ENCODE measurements at places on chromosomes 13 and 19.
A peak's percentile ranks its signal among the peaks of the same experiment; 100 is the strongest.

DNA sequence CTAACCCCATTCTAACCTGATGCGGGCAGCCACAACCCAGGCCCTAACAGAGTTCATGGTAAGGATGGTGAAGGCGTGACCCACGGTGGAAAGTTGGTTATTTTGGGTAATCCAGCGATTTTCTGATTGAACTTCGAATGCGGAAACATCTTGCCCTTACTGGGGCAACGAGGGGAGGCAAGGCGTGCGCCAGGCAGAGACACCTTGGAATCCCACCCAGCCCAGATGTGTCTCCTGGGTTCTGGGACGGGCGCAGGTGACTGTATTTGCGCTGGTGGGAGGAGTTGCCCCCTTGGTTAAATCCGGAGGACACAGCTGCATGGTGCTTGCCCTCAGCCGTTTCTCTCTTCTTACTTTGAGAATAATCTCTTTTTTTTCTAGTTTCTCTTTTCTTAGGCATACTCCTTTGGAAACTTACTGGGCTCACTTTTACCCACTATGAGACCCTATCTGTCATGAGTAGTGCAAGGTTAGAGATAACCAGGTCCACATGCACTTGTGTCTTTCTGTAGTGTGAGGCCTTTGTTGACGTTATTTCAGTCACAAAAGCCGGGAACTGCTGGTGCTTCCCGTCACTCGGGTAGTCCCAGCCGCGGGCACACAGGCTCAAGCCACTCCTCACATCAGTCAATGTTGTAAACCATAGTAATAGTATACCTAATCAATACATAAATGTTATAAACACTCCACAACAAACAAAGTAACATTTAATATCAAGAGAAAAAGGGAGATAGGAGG, 81.5 kb downstream of the ATP11A start:
- no peak for DNase-seq

DNA sequence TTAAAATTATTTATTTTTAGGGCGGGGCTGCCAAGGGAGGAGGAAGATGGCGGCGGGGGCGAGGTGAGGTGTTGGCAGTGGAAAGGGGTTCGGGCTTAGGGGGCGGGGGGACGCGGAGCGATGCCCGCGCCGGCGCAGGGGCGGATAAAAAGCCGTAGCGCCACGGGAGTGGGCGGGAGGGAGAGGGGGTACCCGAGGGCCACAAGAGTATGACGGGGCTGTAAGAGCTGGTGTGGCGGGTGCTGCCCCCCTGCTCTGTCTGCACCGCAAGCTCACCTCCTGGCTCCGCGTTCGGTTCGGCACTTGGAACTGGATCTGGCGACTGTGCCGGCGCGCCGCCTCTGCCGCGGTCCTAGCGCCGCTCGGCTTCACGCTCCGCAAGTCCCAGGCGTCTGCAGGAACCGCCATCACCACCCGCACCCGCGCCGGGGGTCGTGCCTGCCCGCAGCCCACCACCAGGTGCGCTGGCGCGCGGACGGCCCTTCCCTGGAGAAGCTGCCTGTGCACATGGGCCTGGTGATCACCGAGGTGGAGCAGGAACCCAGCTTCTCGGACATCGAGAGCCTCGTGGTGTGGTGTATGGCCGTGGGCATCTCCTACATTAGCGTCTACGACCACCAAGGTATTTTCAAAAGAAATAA, 265.2 kb upstream of the SGCG start:
- DNase-seq, result no peak

GRCh38 chr19:48095612-48096175, 14.9 kb downstream of the PLA2G4C start:
- no peak for DNase-seq

DNA sequence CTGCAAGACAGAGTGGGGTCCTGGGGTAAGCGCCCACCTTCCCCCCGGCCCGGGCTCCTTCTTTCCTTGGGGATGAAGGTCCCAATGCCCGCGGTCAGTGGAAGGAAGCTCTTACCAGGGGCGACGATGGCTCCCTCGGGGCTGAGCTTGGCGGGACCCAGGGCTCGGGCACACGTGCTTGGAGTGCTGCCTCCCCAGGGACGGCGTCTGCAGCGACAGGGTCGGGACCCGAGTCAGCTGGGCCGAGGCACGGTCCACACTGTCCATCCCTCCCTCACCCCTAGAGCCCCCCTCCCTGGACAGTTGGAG, 3.5 kb downstream of the JSRP1 start:
- DNase-seq, result no peak

- DNase-seq, result no peak
Measured at GRCh38 chr19:9205501-9206113, 13.8 kb downstream of the OR7D4 start.

DNA sequence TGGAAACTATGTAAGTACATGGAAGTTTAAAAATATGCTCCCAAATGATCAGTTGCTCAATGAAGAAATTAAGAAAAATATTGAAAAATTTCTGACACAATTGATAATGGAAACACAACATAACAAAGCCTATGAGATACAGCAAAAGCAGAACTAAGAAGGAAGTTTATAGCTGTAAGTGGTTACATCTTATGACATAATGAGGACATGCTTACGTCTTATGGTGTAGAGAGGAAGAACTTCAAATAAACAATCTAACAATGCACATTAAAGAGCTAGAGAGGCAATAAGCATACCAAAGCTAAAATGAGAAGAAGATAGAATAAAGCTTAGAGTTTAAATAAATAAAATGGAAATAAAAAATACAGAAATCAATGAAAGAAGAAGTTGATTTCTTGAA, 50.0 kb upstream of the CEACAM21 start:
- DNase-seq, result no peak

GRCh38 chr19:23365222-23365621, 30.0 kb downstream of the ZNF91 start:
- no peak for DNase-seq

- DNase-seq, result peak; percentile 96
Measured at GRCh38 chr19:58097781-58098681, at the start of gene ZSCAN18. TSS of gene ZSCAN18 (minus strand) at chr19:58098231. CDS start at chr19:58090267, 7,964 bp downstream.

DNA sequence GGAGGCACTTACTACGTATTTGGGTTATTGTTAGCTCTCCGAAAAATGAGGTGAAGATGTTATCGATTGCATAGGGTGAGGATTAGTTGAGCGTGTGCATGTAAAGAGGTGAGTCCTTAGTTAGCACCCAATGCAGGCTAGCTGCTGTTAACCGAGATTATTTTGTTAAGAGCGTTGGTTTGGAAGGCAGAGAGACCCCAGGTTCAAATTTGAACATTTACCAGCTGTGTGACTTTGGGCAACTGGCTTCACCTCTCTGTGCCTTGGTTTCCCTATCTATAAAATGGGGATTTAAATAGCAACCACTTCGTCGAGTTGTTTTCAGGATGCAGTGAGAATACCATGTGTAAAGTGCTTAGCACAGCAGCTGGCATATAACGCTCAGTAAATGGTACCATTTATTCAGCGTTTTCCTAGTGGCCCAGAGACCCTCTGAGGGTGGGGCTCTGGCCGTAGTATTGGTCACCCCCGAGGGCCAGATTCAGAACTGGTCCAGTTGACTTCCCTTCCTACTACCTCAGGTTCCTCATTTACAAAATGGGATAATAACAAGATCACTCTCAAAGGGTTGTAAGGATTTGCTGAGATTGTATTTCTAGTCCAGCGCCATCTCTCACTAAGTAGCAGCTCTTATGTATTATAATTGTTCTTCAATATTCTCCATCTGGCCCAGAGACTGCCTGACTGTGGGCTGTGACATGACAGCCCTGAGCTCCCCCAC, 887 bp downstream of the SIPA1L3 start:
- no peak for DNase-seq

GRCh38 chr13:74214321-74214720, 80.1 kb upstream of the KLF12 start:
- no peak for DNase-seq

GRCh38 chr19:4229179-4229931, at the start of gene EBI3:
TSS of gene EBI3 (plus strand) at chr19:4229523. CDS start at chr19:4229551, 28 bp downstream.
- DNase-seq, result no peak

- no peak for DNase-seq
Measured at GRCh38 chr19:53903055-53903680, 5.9 kb upstream of the CACNG7 start.

DNA sequence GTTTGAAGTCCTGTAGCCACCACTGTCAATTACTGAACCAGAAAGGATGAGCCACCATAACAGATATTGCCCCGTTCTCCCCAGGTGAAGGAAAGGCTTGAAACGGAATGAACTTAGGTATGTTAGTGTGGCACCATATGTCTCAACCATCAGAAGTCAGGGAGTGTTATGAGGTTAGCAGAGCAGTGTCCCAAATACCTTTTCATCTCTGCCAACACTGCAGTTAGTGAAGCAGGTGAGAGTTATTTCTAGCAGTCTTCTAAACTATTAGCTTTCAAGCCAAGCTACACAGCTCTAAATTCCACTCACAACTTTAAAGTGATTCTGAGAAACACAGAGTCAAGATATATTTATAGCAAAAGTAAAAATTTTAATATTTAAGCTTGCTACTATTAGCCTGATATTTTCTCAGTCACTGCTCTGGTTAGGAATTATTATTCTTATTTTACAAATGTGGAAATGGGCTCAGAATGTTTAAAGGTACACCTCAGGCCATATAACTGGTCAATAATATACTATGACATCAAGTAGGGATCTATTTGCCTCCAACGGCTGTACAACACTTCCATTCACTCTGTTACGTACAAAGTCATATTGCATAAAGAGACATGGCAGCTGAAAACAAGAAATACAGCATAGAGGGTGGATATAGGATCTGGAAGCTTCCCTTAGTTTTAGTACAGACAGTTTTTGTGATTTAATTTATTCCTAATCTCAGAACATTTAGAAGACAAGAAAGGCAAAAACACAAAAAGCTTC, 1527.1 kb upstream of the PRR20A start:
- no peak for DNase-seq

DNA sequence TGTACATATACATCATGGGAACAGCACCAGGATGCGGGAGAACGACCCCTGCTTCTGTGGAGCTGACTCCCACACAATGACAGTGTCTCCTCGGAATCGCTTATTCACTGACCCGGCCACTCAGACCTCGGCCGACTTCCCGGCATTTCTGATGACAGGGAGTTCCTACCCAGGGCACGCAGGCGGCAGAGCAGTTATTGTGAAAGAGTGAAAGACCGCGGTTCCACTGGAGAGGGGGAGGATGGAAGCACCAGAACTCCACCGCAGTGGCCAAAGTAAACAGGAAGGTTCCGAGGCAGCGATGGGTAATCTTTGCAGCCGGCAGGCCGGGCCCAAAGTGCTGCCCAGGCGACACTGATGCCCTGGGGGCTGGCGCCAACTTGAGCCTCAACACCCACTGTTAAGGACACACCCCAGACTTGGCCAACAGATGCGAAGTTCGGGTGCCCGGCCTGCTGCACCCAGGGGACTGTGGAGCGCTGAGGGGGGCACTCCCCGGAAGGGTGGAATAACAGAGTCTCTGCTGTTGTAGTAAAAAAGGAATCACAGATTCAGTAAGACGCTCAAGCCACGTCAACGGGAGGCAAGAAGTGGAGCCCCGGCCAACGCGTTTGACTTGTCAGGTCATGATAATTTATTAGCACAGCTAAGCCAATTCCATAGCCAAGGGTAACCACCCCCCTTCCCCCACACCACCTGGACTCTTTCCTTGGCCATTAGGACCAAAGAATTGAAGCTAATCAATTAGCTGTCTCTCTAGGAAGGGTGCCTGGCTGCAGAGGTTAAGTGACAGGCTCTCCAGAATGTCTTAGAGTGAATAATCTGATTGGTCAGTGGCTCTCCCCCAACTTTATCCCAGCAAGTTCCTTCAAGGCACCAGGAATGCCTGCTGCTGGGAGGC, 5.8 kb downstream of the MLLT1 start:
- DNase-seq, result no peak

GRCh38 chr13:100349594-100349993, 239.0 kb downstream of the GGACT start:
- DNase-seq, result no peak

GRCh38 chr19:32407004-32407992, 1.7 kb downstream of the DPY19L3 start:
- DNase-seq, result no peak

- no peak for DNase-seq
Measured at GRCh38 chr13:91247768-91248167, 99.7 kb upstream of the MIR17HG start.

GRCh38 chr13:109743706-109744453, 42.5 kb downstream of the IRS2 start:
- peak; percentile 34 for DNase-seq

DNA sequence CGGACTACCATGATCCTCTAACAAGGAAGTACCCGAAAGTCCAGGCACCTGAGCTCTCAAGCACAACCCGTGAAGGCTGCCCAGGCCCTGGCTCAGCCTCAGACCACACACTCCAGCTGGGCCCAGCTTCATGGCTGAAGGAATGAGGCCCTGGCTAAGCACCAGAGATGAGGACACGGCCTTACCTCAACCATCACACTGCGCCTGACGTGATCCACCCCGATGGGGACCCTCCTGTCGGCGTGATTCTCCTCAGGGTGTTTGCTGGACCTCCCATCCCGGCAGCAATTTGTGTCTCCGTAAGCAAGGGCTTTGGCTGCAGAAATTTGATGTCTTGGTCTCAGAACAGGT, 56.5 kb downstream of the F2RL3 start:
- no peak for DNase-seq

- DNase-seq, result no peak
Measured at GRCh38 chr19:18543814-18544475, 572 bp upstream of the FKBP8 start.

DNA sequence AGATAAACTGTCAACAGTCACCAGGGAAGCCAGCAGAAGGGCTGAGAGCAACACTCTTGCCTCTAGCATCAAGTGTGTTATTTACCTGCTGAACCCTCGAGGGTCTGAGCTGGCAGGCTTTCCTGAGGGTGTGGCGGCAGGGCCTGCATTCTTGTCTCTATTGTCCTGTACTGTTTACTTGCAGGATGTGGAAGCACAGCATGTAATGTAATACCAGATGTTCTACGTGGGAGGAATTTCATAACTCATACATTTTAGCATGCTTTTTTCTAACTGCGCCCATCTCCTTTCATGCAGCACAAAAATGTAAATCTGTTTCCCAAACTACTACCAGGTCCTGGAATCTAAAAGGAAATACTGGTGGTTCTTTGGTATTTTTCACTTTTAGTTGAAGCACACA, 153.1 kb downstream of the RGCC start:
- no peak for DNase-seq

Data from vagina (tissue), 2 donors.